ENCODE measurements at places on chromosomes 1 and 21.

GRCh38 chr1:89065079-89065868, at the start of gene GBP1:
Gene GBP1 (minus strand): TSS chr1:89065208. CDS start chr1:89063234, 1,974 bp downstream.
- no peaks in the 10 kb centered on the region for H3K36me3 ChIP-seq
- H3K27ac ChIP-seq: 0 out of 2 replicates have a peak within 1 kb of the TSS, but pooled peaks have one; percentile 1
- H3K4me3 ChIP-seq: peak within 1 kb of the TSS; percentile 26
- no peaks in the 10 kb centered on the region for H3K27me3 ChIP-seq
- H3K4me1 ChIP-seq: 0 out of 2 replicates have a peak, but pooled peaks cover 7% of the 10 kb centered on the region

GRCh38 chr1:180112091-180112490, 42.6 kb upstream of the QSOX1 start:
- peaks cover 3% of the 10 kb centered on the region for H3K4me1 ChIP-seq
- peaks cover 20% of the 10 kb centered on the region for H3K36me3 ChIP-seq
- H3K27ac ChIP-seq: no peak overlapping the region
- H3K27me3 ChIP-seq: no peaks in the 10 kb centered on the region
- DNase-seq: no peak

DNA sequence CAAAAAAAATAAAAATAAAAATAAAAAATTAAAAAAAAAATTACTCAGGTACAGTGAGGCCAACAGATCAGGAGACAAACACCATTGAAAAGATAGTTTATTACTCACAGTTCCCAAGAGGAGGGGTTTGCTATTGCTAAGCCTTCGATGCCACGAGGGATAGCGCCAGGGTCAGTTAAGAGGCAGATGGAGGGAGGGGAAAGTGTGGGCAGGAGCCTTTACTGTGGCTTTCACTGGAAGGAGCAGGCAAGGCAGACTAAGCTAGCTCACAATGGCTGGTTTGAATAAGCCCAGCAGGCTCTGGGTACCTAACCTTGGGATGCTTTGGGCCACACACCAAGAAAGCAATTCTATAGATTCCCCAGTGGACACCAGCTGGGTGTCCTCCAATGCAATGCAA, 12.7 kb upstream of the RNF187 start:
- no peak overlapping the region for H3K27ac ChIP-seq
- H3K36me3 ChIP-seq: no peaks in the 10 kb centered on the region
- H3K27me3 ChIP-seq: no peaks in the 10 kb centered on the region
- DNase-seq: no peak
- H3K4me1 ChIP-seq: no peaks in the 10 kb centered on the region

GRCh38 chr1:82689217-82689616, 888.5 kb downstream of the ADGRL2 start:
- no peaks in the 10 kb centered on the region for H3K27me3 ChIP-seq
- no peak overlapping the region for H3K27ac ChIP-seq
- no peaks in the 10 kb centered on the region for H3K36me3 ChIP-seq
- no peak overlapping the region for H3K4me3 ChIP-seq
- no peaks in the 10 kb centered on the region for H3K4me1 ChIP-seq
